ENCODE measurements at places on chromosomes 4 and X.

- DNase-seq, result no peak
These were observed 8.3 kb downstream of the PKD2 start for GRCh38 chr4:88015659-88016295.

- DNase-seq, result no peak
These were observed 74.4 kb upstream of the IRF2 start for GRCh38 chr4:184548648-184549341.

GRCh38 chr4:96295143-96295741 is 455.3 kb downstream of the PDHA2 start:
- DNase-seq, result no peak

- DNase-seq, result no peak
These were observed 18.9 kb downstream of the PLS3 start for GRCh38 chrX:115579786-115580294.

- DNase-seq, result no peak
These were observed 186.0 kb upstream of the CXorf66 start for GRCh38 chrX:140151316-140151715.
